SK-N-SH (cell line): ENCODE measurements at places on chromosomes 13 and 19. TPM values are rescaled to one million over a fixed set of nuclear protein-coding genes. Genes with fewer than 3 reads are reported as not detected.
A peak's percentile ranks its signal among the peaks of the same experiment; 100 is the strongest.

GRCh38 chr13:77876176-77876575 lies 42.5 kb downstream of the EDNRB start:
- DNase-seq: no peak
- H3K27ac ChIP-seq: no peak overlapping the region
- no peaks in the 10 kb centered on the region for H3K27me3 ChIP-seq
- no peaks in the 10 kb centered on the region for H3K4me1 ChIP-seq
- H3K36me3 ChIP-seq: no peaks in the 10 kb centered on the region

DNA sequence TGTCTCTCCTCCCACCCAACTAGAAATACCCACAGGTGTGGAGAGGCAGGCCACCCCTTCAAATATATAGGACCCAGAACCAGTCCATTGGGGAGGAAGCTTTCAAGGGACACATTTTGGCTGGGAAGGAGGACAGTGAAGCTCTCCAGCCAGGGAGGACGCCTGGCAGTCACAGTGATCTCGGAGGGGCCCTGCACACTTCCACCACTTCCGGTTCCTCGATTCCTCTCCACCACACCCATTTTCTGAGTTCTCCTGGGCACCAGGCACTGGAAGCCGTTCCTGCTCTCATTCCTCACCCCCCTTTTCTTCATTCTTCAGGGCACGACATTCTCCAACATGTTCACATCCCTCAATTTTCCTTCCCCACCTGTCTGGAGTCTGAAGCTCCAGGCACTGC lies 30.4 kb upstream of the CEACAM21 start:
- peaks cover 61% of the 10 kb centered on the region for H3K27me3 ChIP-seq
- H3K4me1 ChIP-seq: no peaks in the 10 kb centered on the region
- no peaks in the 10 kb centered on the region for H3K36me3 ChIP-seq
- no peak overlapping the region for H3K27ac ChIP-seq

GRCh38 chr13:38415233-38415632 lies 65.6 kb downstream of the UFM1 start:
- H3K4me3 ChIP-seq: no peak overlapping the region
- no peaks in the 10 kb centered on the region for H3K36me3 ChIP-seq
- no peak for DNase-seq
- no peaks in the 10 kb centered on the region for H3K27me3 ChIP-seq
- H3K4me1 ChIP-seq: no peaks in the 10 kb centered on the region

- peak overlapping the region; percentile 41 for H3K4me3 ChIP-seq
- peaks cover 20% of the 10 kb centered on the region for H3K4me1 ChIP-seq
- H3K27me3 ChIP-seq: no peaks in the 10 kb centered on the region
- H3K36me3 ChIP-seq: no peaks in the 10 kb centered on the region
- DNase-seq: no peak
- no peak overlapping the region for H3K27ac ChIP-seq
Observed at GRCh38 chr19:14381689-14382474, 638 bp downstream of the ADGRE5 start.

DNA sequence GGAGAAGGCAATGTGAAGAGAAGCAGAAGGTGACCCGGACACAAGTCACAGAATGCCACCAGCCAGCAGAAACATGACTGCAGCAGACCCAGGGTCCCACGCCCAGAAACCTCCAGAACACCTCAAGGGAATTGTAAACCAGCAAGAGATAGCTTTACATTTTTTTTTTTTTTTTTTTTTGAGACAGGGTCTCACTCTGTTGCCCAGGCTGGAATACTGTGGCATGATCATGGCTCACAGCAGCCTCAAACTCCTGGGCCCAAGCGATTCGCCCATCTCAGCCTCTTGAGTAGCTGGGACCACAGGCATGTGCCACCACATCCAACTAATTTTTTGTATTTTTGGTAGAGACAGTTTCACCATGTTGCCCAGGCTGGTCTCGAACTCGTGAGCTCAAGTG lies 10.5 kb upstream of the CEACAM20 start:
- no peak overlapping the region for H3K27ac ChIP-seq
- no peaks in the 10 kb centered on the region for H3K36me3 ChIP-seq
- H3K4me1 ChIP-seq: no peaks in the 10 kb centered on the region
- peaks cover 17% of the 10 kb centered on the region; the same call in 1 of the 2 replicates for H3K27me3 ChIP-seq

DNA sequence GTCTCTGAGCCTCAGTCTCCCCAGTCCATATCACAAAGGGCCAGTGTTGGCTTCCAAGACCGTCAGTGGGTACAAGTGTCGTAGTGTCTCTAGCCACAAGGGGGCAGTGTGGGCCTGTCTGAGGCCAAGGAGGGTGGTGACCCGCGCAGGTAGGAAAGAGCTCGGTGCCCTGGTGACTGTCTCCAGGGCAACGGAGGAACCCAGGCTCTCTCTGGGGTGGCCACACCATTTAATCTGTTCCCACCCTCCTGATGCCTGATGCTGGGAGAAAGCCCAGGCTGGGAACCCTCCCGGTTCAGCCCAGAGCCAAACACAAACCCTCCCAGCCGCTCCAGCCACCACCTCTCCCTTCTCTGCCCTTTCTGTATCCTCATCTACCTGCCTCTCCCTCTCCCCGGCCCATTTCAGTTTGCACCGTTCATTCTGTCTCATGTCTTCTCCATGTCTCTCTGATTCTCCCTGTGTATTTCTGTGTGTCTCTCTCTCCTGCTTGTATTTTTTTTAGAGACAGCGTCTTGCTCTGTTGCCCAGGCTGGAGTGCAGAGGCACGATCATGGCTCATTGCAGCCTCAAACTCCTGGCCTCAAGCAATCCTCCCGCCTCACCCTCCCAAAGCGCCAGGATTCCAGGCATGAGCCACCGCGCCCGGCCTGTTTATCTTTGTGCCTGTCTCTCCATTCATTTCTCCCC lies 17.5 kb upstream of the MEIS3 start:
- peak; percentile 86 for DNase-seq
- no peaks in the 10 kb centered on the region for H3K4me1 ChIP-seq
- no peaks in the 10 kb centered on the region for H3K27me3 ChIP-seq

DNA sequence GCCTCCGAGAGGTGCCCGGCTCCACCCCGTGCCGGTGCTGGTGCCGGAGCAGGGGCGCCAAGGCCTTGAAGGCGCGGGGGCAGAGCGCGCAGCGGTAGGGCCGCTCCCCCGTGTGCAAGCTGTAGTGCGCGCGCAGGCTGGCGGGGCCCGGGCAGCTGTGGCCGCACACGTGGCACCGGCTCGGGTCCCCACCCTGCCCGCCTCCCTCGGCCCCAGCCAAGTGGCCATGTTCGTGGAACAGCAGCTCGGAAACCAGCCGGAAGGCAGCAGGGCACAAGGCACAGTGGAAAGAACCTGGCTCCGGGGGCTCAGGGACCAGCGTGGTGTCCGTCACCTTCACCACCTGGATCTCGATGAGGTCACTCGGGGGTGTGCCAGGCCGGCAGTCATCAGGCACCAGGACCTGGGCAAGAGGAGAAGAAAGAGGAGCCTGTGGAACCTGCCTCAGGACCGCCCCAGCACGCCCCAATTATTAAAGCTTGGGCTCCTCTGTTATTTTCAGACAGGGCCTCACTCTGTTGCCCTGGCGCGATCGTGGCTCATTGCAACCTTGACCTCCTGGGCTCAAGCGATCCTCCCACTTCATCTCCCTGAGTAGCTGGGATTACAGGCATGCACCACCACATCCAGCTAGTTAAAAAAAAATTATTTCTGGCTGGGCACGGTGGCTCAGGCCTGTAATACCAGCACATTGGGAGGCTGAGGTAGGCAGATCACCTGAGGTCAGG lies 2.0 kb downstream of the ZNF784 start:
- no peaks in the 10 kb centered on the region for H3K36me3 ChIP-seq
- H3K27ac ChIP-seq: no peak overlapping the region
- DNase-seq: no peak
- peaks cover 2% of the 10 kb centered on the region; the same call in 1 of the 2 replicates for H3K4me1 ChIP-seq

GRCh38 chr19:14450168-14450874 lies 17.2 kb downstream of the PKN1 start:
- no peak overlapping the region for H3K27ac ChIP-seq
- peaks cover 33% of the 10 kb centered on the region; the same call in 1 of the 2 replicates for H3K36me3 ChIP-seq
- no peak overlapping the region for H3K4me3 ChIP-seq
- DNase-seq: peak; percentile 95
- H3K4me1 ChIP-seq: no peaks in the 10 kb centered on the region

GRCh38 chr13:77698201-77699058 lies 943 bp downstream of the SLAIN1 start:
- DNase-seq: peak; percentile 72
- H3K4me1 ChIP-seq: no peaks in the 10 kb centered on the region; the same call in none of the 2 replicates
- H3K27me3 ChIP-seq: peaks cover 10% of the 10 kb centered on the region; the same call in 1 of the 2 replicates
- H3K36me3 ChIP-seq: no peaks in the 10 kb centered on the region

DNA sequence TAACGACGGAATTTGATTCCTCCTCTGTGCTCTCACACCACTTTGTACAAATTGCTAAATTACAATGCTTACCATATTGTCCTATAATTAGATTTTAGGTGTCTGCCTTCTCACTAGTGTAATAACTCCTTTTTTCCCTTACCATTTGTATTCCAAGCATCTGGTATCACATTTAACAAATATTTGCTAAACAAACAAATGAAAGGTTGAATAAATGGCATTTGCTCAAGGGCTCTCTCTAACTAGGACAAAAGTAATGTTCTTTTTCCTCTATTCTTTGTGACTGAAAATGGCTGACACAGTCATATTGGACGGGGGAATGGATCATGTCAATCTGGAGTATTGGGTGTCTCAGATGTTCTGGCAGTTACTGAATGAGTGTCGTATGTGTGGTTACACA lies 99.7 kb downstream of the ENOX1 start:
- no peaks in the 10 kb centered on the region for H3K27me3 ChIP-seq
- H3K4me1 ChIP-seq: peaks cover 5% of the 10 kb centered on the region
- H3K27ac ChIP-seq: no peak overlapping the region
- no peak overlapping the region; the same call in 1 of the 2 replicates for H3K4me3 ChIP-seq

DNA sequence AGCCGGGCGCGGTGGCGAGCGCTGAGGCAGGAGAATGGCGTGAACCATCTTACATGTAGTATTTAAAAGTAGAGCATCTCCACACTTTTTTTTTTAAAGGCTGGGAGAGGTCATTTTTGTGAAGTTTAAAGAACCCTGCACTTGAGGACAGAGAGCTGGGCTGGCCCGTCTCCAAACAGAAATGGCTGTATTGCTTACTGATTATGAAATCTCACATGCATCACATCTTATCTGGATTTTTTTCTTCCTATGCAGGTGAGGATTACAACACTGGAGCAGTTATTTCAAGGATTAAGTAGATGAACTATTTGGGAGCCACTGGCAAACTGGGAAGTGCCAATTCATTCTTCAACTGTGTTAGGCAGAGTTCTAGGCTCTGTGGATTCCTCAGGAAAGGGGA lies 59.5 kb downstream of the TEX26 start:
- no peak for DNase-seq
- H3K27me3 ChIP-seq: no peaks in the 10 kb centered on the region
- no peak overlapping the region for H3K27ac ChIP-seq
- H3K4me3 ChIP-seq: no peak overlapping the region
- no peaks in the 10 kb centered on the region for H3K4me1 ChIP-seq

GRCh38 chr13:98368019-98368418 lies 190.9 kb upstream of the RNF113B start:
- no peaks in the 10 kb centered on the region for H3K4me1 ChIP-seq
- DNase-seq: no peak
- H3K4me3 ChIP-seq: no peak overlapping the region

- H3K36me3 ChIP-seq: no peaks in the 10 kb centered on the region
- H3K27ac ChIP-seq: no peak overlapping the region
- no peaks in the 10 kb centered on the region for H3K27me3 ChIP-seq
Observed at GRCh38 chr13:75469047-75469446, 12.9 kb downstream of the TBC1D4 start.

DNA sequence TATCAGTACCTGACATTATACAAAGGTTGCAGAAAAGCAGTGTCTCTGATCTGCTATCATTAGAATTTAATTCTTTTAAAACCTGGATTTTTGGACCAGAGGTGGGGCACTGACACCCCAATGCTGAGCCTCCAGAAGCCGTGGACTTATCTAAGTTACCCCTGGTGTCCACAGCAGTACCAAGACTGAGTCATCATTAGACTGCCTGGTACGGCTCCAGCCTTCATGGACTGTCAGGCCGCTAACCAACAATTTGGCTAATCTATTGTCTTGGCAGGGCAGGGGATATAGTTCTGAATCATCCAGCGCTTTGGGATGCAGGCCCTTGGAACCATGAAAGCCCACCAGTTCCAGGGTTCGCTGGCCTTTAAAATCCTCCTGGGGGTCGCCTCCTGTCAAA lies 78.3 kb downstream of the TSHZ3 start:
- no peaks in the 10 kb centered on the region for H3K27me3 ChIP-seq
- H3K4me1 ChIP-seq: peaks cover 47% of the 10 kb centered on the region
- peak overlapping the region; percentile 89; the same call in 1 of the 2 replicates for H3K27ac ChIP-seq
- no peak for DNase-seq

DNA sequence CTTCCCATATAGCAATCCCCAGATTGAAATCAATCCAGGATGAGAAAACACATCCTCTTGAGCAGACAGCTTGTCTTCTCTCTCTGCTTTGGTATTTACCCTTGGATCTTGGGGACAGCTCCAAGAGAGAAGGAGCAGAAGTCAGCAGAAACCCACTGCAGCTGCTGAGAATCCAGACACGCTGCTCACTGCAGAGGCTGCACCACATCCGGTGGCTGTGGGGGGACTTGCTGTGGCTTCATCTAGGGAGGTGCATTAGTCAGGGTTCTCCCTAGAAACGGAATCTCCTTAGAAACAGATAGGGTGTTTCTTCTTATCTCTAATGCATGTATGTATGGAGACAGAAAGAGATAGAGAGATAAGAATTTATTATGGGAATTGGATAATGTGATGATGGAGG lies 2.7 kb downstream of the CYP4F12 start:
- H3K4me3 ChIP-seq: no peak overlapping the region
- no peaks in the 10 kb centered on the region for H3K4me1 ChIP-seq
- no peak overlapping the region for H3K27ac ChIP-seq
- no peaks in the 10 kb centered on the region for H3K36me3 ChIP-seq

GRCh38 chr13:43293986-43294385 lies 270.6 kb downstream of the DNAJC15 start:
- no peak overlapping the region for H3K27ac ChIP-seq
- DNase-seq: no peak
- H3K4me3 ChIP-seq: no peak overlapping the region
- no peaks in the 10 kb centered on the region for H3K36me3 ChIP-seq

DNA sequence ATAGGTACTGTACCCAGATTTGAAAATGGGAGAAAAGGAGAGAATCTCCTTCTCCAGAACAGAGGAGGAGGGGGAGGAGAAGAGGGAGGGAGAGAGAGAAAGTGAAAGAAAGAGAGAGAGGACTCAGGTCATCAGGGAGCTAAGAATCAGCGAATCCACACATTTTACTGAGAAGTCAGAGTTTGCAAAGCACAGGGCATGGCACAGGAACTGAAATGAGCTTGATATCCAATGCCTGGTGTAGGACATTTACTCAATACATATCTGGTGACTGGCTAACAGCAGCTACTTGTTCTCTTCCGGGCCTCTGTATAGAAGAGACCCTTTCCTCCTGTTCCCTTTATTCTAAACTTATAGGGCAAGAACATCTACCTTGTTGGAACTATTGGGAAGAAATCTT lies 375.1 kb downstream of the KLF5 start:
- H3K27me3 ChIP-seq: no peaks in the 10 kb centered on the region
- H3K4me1 ChIP-seq: no peaks in the 10 kb centered on the region
- H3K27ac ChIP-seq: no peak overlapping the region
- no peak for DNase-seq

- H3K4me1 ChIP-seq: no peaks in the 10 kb centered on the region
- H3K27me3 ChIP-seq: no peaks in the 10 kb centered on the region
- peak; percentile 89 for DNase-seq
- no peaks in the 10 kb centered on the region for H3K36me3 ChIP-seq
- H3K4me3 ChIP-seq: peak within 1 kb of the TSS; percentile 61
Observed at GRCh38 chr19:53132141-53132991, at the start of gene ZNF415. TSS of gene ZNF415 (minus strand) at chr19:53132910. CDS start at chr19:53122676, 10,234 bp downstream.

Gene ZNF878
- 0.05 TPM in 1 of 2 replicates, not detected in the other for polyA plus RNA-seq

Gene CACNG7
- 25.7 and 30.7 TPM in 2 replicates for polyA plus RNA-seq

Gene MIR17HG
- polyA plus RNA-seq: 0.51 and 1.2 TPM in 2 replicates

Gene CLDN10
- polyA plus RNA-seq: 0.05 TPM in 1 of 2 replicates, not detected in the other

Gene HPN
- 0.05 TPM in 1 of 2 replicates, not detected in the other for polyA plus RNA-seq

Gene ZNF45
- 9.7 and 14.3 TPM in 2 replicates for polyA plus RNA-seq

Gene DNAAF3
- polyA plus RNA-seq: 2.4 and 2.5 TPM in 2 replicates

Gene MBD3L5
- polyA plus RNA-seq: not detected in 2 replicates
